Epithelial cell of proximal tubule (primary cell): ENCODE measurements at places on chromosomes 13 and 19. TPM values are rescaled to one million over a fixed set of nuclear protein-coding genes. Genes with fewer than 3 reads are reported as not detected.

OBI1 gene
- total RNA-seq, result 14.1 and 15.3 TPM in 2 replicates

GRCh38 chr19:44820648-44821609, 12.0 kb downstream of the BCAM start:
- no peak for DNase-seq

DNA sequence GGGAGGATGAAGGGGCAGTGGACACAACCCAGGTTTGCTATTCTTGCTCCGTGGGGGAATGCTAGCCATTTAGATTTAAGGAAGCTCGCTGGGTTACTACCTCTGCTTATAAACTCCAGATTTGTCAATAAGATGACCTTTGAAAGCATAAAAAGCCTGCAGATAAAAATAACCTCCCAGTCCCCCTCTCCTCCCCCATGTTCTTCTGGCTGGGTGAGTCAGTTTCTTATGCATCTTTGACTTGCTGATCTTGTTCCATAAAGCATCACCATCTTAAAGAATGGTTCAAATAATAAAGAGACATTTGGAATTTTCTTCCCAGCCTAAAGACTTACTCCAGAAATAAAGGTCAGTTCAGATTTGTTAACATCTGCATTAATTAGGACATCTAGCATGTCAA, 118.3 kb upstream of the RNF113B start:
- DNase-seq, result no peak

- no peak for DNase-seq
Observed at GRCh38 chr13:69793783-69794453, 313.7 kb upstream of the ATXN8OS start.

- DNase-seq, result no peak
Observed at GRCh38 chr19:5211217-5211822, 129.3 kb downstream of the PTPRS start.

- DNase-seq, result no peak
Observed at GRCh38 chr13:85725433-85725832, 73.8 kb downstream of the SLITRK6 start.
